ELR (cell line): ENCODE measurements at places on chromosomes 1 and 21.

DNA sequence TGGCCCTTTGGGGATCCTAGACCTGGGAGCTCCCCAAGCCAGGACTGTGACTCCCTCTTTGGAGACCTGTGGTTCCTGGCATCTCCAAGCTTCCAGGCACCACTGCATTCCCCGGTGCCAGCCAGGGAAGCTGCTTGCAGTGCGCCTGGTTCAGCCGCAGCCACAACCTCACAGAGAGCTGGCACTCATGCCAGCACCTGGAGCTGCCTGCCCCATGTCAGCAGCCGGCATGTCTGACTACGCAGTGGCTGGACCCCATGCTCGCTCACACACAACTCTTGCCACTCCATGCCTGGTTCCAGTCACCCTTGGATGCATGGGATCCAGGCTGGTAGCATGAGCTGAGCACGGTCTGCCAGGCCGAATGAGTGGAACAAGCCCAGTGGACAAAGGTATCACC is 426.6 kb downstream of the LRRIQ3 start:
- DNase-seq, result no peak

DNA sequence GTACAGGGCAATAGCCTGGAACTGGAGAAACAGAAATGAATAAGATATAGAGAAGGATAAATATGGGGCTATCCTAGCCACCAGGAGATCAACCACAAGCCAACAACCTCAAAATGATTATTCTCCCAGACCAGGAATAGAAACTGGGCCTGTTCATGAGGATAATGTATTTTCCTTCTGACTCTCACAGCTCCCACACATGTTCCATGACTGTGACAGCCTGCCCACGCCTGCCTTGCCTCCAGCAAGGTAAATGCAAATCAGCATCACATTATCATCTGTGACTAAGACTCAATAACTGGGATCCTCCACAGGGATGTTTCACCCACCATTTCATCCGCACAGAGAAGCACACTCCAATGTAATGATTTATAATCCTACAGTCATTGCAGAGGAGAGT is 3.3 kb downstream of the ENSA start:
- DNase-seq, result no peak

DNA sequence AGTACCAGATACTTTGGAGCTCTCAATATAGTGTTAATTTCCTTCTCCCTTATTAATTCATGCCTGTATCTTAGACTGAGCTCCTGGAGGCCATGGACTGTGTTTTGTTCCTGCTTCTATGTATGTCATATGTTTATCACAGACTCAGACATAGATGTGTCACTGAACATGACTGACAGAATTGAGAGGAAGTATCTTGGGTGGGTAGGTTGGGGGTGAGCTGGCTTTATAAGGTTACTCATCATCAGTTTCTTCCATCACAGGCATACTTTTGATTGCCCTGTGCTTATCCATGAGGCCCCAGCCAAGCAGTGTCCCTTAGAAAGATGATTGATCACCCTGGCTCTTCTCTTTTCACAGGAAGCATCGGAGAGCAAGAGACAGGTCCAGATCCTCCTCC is 5.6 kb upstream of the SH3D21 start:
- DNase-seq, result peak; percentile 72

DNA sequence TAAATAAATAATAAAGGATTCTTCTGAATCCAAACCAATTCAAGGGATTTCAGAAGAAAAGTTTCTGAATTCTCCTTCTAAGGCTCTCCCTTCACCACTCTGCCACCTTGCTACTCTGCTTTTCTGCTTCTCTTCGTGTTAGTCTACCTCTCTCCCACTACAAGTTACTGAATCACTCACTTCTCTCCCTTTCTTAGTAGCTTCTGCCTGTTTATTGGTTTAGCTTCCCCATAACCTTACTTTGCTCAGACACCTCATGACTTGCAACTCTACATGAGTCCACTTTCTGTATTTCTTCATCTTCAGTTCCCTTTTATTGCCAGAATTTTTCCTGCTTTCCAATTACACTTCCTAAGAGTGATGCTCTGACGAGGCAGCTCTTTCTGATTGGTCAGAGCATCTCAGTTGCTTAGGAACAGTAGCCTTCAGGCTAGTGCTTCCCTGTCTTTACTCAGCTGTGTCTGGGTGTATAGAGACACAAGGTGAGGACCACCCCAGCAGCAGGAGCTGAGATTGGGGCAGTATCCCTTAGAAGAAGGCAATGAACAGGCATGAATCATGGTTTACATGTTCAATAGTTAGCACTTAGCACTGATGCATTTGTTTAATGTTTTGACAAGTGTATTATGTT is 144.6 kb downstream of the SLC30A10 start:
- no peak for DNase-seq

- no peak for DNase-seq
Observed at GRCh38 chr1:69246109-69246508, 321.6 kb upstream of the LRRC7 start.

DNA sequence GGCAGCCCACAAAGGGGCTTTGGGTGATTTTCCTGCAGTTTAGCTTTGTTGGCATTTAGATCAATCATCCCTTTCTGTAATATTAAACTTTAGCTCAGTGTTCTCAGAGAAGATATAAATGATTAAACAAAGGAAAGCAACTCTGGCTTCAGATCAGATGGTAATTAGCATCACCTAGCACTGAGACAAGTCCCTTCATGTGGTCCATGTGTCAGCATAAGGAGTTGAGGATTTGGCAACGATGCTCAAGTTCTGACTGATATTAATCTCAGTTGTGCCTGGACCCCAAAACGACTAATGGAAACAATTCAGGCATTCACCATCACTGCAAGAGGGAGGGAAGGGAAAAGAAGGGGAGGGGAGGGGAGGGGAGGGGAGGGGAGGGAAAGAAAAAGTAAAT is 60.4 kb downstream of the SEC16B start:
- DNase-seq, result no peak

- DNase-seq, result peak; percentile 76
Observed at GRCh38 chr21:35204850-35205541, 155.9 kb upstream of the RUNX1 start.

GRCh38 chr1:197198911-197199310 is 52.4 kb upstream of the ASPM start:
- DNase-seq, result peak; percentile 46

DNA sequence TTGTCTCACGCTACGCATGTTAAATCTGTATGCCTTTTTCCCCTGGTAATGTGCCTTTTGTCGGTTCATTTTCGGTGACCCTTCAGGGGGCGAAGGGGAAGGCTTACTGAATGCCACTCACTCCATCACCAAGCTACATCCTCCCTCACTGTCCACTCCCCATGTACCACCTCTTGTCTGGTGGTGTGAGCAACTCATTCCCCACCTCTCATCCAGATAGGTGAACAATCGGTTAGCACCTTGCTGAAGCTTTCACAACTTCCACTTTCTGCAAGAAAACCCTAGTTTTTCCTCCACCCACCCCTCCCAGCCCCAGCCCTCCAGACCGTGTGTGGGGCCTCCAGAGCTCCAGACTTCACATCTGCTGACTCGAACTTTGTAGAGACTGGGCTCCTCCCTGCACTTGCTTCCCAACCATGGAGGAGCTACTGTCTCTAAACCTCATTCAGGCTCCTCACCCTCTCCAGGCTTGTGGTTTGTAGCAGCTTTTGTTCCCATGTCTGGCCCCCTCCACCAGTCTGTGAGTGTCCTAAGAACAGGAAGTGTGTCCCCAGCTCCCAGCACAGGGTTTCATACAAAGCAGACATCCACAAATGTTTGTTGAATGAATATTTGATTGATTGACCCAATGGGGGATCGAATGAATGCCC is 48.4 kb upstream of the RUNX3 start:
- no peak for DNase-seq

DNA sequence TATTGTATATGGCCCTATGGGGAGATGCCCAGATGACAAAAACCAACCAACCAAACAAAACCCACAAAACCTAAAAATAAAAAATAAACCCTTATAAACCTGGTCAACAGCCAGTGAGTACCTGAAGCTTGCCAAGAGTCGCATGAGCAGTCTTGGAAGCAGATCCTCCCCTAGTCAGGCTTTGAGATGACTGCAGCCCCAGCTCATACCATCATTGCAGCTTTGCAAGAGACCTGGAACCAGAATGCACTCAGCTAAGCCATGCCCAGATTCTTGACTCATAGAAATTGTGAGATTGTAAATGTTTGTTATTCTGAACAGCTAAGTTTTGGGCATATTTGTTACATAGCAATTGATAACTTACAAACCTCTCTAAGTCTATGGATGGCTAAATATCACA is 326.8 kb downstream of the HLX start:
- no peak for DNase-seq

DNA sequence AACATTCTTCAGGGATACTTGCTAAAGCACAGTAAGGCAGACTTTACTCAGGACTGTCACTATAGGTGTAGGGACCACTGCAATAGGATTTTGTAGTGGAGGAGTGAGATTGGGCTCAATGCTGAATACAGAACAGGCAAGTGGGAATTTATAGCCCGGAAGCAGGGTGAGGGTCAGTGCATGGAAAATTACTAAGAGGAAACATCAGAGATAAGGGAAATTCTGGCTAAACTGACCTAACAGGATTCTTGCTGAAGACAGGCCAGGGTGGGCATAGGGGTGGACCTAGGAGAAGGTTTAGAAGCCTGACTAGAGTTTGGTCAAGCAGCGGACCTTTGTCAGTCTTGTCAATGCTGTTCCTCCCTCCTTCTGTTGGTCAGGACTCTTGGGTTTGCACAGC is 20.8 kb upstream of the ZNF362 start:
- no peak for DNase-seq

DNA sequence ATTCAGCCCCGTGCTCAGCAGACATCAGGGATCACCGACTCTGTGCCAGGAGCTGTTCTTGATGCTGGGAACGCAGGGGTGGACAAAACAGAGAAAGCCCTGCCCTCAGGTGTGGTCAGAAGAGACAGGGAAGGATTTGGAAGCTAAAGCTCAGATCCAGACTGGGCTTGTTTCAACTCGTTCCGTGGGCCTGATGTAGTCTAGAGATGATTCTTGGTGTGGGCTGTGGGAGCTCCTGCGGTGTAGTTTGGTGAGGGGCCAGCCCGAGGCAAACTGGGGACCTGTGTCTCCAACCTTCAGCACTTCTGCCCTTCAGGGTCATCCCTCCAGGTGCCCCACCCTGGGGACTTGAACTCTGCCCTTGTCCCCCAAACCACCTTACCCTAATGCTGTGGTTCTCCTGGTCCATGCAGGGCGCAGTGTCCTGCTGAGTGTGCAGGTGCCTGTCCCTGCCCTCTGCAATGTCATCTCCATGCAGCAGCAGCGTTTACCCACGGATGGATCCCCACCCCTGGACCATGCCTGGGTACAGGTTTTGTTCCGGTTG is 17.3 kb upstream of the ABCG1 start:
- no peak for DNase-seq

DNA sequence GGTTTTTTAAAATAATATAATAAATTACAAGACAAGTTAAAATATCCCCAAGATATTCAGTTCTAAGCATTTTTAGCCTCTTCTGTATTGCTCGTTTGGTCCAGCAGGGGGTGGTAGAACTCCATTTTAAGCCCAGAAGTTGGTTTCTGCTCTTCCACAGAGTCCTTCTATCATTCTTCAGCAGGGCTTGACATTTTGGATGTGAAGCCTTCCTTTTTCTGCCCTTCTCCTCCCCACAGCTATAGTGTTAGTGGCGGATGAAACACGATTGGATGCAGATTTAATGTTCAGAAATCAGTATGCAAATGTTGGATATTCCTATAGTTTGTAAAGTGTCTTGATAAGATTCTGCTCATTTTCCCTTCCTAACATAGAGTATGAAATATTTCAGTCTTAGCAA is 1.4 kb downstream of the NCAM2 start:
- DNase-seq, result peak; percentile 72

DNA sequence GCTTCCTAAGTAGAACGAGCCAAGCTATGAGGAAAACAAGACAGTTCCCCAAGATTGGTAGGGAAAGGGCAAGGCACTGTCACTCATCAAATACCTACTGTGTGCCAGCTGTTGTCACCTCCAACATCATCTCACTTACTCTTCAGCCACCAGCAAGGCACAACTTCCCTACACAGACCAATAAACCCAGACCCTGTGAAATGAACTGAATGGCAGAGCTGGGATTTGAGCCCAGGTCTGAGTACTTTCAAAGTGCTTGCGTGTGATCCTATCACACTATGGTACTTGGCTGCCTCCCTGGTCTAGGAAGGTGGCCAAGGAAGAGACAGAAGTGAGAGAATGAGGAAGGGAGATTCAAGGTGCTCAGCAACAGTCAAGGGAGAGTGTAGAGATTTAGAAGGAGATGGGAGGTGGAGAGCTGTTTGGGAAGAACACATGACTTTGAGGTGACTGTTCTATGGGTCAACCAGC is 16.7 kb upstream of the TRIM63 start:
- no peak for DNase-seq

GRCh38 chr1:247077213-247077612 is 1.4 kb downstream of the ZNF670 start:
- peak; percentile 20 for DNase-seq

- DNase-seq, result no peak
Observed at GRCh38 chr1:185840880-185841279, 106.7 kb downstream of the HMCN1 start.

DNA sequence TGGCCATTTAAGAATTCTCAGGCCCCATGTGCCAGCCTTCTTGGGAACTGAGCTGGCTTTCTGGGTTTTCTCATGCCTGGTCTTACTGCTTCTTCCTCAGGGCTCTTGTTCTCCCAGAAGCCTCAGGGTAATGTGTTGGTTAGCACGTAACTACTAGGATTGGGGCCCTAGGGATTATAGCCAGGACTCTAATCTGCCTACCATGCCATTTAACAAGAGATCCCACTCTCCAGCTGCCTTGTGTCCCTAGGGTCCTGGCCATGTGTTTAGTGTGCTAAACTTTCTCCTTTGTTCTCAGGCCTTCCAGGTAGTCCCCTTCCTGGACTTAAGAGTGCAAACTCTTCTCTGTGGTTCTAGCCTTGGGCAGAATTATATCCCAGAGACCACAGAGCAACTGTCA is 2.2 kb upstream of the SH3BGRL3 start:
- no peak for DNase-seq

- no peak for DNase-seq
Observed at GRCh38 chr1:65719391-65719790, 73.3 kb upstream of the PDE4B start.

DNA sequence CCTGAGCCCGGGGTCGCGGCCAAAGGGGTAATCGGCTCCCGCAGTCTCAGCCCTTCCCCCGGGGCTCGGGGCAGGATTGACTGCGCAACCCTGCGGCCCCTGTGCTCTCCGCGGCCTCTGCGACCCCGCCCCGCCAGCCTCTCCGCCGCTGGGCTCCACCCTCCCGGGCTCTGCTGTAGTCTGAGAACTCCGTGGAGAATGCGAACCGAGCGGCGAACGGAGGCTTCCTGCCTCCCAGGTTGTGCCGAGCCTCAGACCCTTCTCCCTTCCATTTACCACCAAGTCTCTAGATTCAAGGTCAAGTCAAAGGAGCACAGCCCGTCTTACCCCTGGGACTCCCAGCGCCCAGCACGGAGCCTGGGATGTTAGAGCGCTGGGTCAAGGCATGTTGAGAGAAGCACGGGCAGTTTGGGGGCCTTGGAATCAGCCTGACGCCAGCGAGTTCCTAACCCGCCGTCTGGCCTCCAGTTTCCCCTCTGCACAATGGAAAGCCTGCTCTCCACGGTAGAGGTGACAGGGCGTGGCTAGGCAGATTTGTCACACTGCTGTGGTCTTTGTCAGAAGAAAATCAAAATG is 3.0 kb downstream of the ATP2B4 start:
- DNase-seq, result peak; percentile 72
